ENCODE measurements at places on chromosomes 1 and 21. TPM values are rescaled to one million over a fixed set of nuclear protein-coding genes. Genes with fewer than 3 reads are reported as not detected.

DNA sequence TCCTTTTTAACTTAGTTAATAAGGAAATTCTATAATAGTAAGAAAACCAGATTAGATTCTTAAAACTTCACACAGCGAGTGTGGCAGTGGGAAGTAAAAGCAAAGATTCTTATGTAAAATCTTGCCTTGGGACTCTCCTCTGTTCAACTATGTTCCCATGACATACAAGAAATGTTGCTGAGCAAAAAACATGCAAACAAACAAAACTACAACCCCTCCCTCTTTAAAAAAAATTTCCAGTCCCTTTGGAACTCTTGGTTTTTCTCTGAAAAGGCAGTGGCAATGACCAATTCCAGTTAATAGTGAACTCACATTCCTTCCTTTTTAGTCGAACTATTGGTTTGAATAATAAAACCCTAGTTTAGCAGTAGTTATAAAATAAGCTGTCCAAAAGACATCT lies 453.1 kb upstream of the ZRANB2 start:
- H3K27ac ChIP-seq: no peak overlapping the region
- no peak for DNase-seq

DNA sequence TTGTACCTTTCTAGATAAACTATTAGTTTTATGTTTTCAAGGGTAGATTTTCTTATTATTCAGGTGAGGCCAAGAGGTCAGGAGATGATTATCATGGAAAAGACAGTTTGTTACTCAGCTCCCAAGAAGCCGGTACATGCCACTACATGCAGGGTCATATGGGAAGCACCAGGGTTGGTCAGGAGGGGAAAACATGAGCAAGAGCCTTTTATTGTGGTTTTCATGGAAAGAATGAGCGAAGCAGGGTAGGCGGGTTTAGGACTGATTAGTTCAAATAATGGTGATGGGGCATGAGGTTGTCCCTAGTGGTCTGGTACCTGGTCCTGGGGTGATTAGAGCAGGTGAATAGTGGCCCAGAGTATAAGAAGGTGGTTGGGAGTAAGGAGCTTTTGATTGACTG lies 189.9 kb downstream of the APP start:
- H3K4me1 ChIP-seq: no peaks in the 10 kb centered on the region
- H3K27me3 ChIP-seq: no peaks in the 10 kb centered on the region
- H3K36me3 ChIP-seq: peaks cover 92% of the 10 kb centered on the region
- H3K27ac ChIP-seq: no peak overlapping the region
- DNase-seq: no peak
- no peak overlapping the region for H3K4me3 ChIP-seq

DNA sequence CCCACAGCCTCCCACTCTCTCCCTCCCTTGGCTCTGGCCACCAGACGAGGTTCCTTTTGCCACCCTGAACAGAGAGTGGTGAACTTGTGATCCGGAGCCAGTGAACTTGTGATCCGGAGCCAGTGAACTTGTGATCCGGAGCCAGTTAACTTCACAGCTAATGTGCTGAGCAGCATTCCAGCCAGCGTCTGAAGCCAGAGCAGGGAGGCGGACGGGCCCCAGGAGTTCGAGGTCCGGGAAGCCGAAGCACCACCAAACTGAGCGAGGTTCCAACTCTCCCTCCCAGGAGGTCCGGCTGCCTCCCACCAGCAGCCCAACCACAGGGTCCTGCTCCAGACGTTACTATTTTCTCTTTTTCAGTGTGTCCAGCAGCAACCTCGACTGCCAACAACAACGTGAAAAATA lies 85.8 kb downstream of the SYF2 start:
- no peaks in the 10 kb centered on the region for H3K27me3 ChIP-seq
- DNase-seq: no peak
- H3K4me3 ChIP-seq: no peak overlapping the region
- H3K27ac ChIP-seq: no peak overlapping the region

- no peaks in the 10 kb centered on the region for H3K4me1 ChIP-seq
- no peaks in the 10 kb centered on the region for H3K27me3 ChIP-seq
- H3K4me3 ChIP-seq: no peak overlapping the region
- peak; percentile 56 for DNase-seq
- no peaks in the 10 kb centered on the region for H3K36me3 ChIP-seq
- H3K27ac ChIP-seq: peak overlapping the region; percentile 76
Measured at GRCh38 chr1:6275826-6276782, 15.2 kb upstream of the GPR153 start.

DNA sequence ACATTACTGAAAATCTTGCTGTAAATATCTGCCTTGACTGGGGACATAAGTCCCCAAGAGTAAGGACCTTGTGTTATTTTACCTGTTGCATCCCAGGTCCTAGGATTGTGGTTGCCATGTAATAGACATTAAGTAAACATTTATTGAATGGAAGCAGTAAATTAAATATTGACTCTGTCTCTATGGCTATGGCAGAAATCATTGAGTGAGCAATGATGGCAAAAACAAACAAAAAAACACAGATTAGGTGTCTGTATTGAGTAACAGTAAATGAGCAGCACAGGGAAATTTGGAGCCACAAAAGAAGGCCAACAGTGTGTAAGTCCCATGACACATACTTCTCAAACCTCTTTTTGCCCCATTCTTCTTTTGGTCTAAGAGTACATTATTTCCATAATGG lies 240.4 kb downstream of the NFIA start:
- no peak for DNase-seq
- no peaks in the 10 kb centered on the region for H3K36me3 ChIP-seq
- H3K4me1 ChIP-seq: peaks cover 6% of the 10 kb centered on the region
- H3K4me3 ChIP-seq: no peak overlapping the region
- no peak overlapping the region for H3K27ac ChIP-seq
- H3K27me3 ChIP-seq: no peaks in the 10 kb centered on the region

GRCh38 chr1:109255097-109255651 lies 5.8 kb downstream of the CELSR2 start:
- H3K4me3 ChIP-seq: no peak overlapping the region
- peaks cover 15% of the 10 kb centered on the region for H3K4me1 ChIP-seq
- DNase-seq: peak; percentile 71
- H3K27me3 ChIP-seq: peaks cover 15% of the 10 kb centered on the region
- no peaks in the 10 kb centered on the region for H3K36me3 ChIP-seq

DNA sequence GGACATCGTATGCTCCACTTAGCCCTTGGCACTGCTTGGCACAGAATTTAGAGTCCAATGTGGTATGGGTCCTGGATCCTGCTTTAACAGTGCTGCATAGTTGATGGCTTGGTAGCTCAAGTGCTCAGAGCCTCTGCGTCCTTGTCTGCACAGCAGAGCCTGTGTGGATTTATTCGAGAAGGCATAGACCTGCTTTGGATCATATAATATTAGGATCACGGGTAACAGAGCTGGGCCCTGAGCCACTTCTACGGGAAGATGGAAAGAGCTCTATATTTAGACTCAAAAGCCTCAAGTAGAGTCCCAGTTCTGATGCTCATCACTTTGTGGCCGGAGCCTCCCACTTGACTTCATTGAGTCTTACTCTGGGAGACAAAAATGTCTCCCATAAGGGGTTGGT lies 164.4 kb upstream of the EDN2 start:
- no peaks in the 10 kb centered on the region for H3K27me3 ChIP-seq
- no peak overlapping the region for H3K4me3 ChIP-seq
- H3K36me3 ChIP-seq: no peaks in the 10 kb centered on the region
- H3K4me1 ChIP-seq: no peaks in the 10 kb centered on the region

- H3K4me3 ChIP-seq: no peak overlapping the region
- DNase-seq: no peak
- H3K27ac ChIP-seq: no peak overlapping the region
- H3K27me3 ChIP-seq: no peaks in the 10 kb centered on the region
- no peaks in the 10 kb centered on the region for H3K4me1 ChIP-seq
Measured at GRCh38 chr1:168626326-168626725, 49.9 kb downstream of the XCL1 start.

DNA sequence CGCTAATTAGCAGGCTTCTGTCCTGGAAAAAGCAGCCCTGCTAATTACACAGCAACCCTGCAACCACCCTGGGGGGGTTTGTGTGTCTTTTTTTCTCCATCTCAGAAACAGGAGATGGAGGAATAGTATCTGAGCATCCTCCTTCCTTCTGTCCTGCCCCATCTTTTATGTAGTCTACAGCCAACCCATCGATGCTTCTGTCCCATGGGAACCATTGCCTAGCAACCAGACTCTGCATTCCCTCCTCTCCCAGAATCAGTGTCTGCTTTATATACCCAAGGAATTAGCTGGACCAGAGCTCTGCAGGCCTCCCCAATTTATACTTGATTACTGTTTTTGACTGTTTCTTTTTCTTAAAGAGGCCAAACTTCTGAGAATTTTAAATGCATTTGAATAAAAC lies 35.1 kb downstream of the LRRC38 start:
- DNase-seq: no peak
- H3K4me3 ChIP-seq: no peak overlapping the region
- no peak overlapping the region for H3K27ac ChIP-seq
- no peaks in the 10 kb centered on the region for H3K36me3 ChIP-seq

- no peak overlapping the region for H3K4me3 ChIP-seq
- no peak overlapping the region for H3K27ac ChIP-seq
- no peak for DNase-seq
- H3K27me3 ChIP-seq: no peaks in the 10 kb centered on the region
- peaks cover 12% of the 10 kb centered on the region for H3K36me3 ChIP-seq
Measured at GRCh38 chr1:117512728-117513321, 93.0 kb upstream of the TENT5C start.

GRCh38 chr21:39110431-39110830 lies 72.8 kb downstream of the PSMG1 start:
- DNase-seq: no peak
- no peaks in the 10 kb centered on the region for H3K36me3 ChIP-seq
- no peak overlapping the region for H3K4me3 ChIP-seq
- H3K4me1 ChIP-seq: no peaks in the 10 kb centered on the region

DNA sequence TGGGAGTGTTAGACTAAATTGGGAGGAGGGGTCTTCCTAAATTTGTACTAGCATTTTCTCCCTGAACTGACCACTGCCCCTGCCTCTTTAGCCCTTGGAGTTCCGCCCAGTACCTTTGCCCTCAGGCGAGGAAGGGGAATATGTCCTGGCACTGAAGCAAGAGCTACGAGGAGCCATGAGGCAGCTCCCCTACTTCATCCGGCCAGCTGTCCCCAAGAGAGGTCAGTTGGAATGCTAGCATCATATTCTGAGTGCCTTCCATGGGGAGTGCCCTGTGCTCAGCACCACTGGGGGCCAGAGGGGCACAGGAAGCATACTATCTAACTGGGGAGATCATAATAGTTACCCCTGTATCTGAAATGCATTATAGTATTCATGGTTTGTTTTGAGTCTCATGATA lies 10.7 kb downstream of the POLR3GL start:
- peak; percentile 17 for DNase-seq
- H3K36me3 ChIP-seq: no peaks in the 10 kb centered on the region
- H3K27me3 ChIP-seq: no peaks in the 10 kb centered on the region
- H3K27ac ChIP-seq: no peak overlapping the region
- H3K4me3 ChIP-seq: no peak overlapping the region
- H3K4me1 ChIP-seq: peaks cover 6% of the 10 kb centered on the region

DNA sequence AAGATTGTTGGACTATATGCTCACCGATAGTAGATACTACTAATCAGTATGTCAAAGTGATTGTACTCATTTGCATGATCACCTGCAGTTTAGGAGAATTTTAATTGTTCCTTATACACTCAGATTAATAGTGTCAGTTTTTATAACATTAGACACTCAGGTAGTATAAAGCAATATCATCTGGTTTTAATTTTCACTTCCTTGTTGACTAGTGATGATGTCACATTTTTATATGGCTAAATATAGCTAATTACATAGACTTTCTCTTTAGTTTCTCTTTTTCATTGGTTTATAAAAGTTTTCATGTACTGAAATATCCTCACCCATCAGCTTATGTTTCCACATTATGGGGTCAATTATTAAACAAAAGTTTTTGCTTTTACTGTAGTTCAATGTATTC lies 1332.4 kb upstream of the ADGRL2 start:
- H3K4me3 ChIP-seq: no peak overlapping the region
- DNase-seq: no peak
- no peaks in the 10 kb centered on the region for H3K27me3 ChIP-seq
- H3K4me1 ChIP-seq: no peaks in the 10 kb centered on the region
- H3K36me3 ChIP-seq: no peaks in the 10 kb centered on the region

DNA sequence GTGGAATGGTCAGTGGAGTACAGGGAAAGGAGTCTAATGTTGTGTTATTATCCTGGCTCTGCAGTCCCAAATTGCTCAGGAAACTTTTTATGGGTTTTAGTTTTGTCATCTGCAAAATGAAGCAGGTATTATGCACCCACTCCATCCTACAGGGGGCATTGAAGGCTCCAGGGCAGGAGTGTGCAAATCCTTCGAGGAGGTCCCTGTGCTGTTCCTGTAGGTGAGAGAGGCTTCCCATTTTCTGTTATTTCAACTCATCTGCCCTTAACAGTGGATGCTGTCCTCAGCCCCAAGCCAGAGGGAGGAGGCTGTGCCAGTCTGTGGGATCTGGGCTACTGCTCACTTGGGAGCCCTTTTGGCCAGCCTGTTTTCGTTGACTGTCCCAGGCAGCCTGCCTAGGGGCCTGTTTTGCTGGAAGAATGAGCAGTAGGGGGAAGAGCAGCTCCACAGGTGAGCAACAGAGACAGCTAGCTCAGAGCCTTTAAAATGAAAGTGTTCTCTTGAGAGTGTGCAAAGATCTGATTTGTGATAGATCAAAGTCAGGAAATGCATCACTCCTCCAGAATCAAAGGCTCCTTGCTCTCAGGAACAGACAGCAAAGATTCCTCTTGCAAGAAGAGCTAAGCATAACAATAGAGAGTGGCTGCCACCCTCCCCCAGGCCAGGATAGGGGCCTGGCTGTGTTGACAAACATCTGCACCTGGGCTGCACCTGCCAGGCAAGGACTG lies 317.6 kb upstream of the PROX1 start:
- H3K4me3 ChIP-seq: no peak overlapping the region
- no peaks in the 10 kb centered on the region for H3K36me3 ChIP-seq
- H3K27ac ChIP-seq: no peak overlapping the region
- H3K4me1 ChIP-seq: peaks cover 3% of the 10 kb centered on the region

GRCh38 chr21:34693192-34693810 lies 24.5 kb downstream of the CLIC6 start:
- no peak overlapping the region for H3K27ac ChIP-seq
- peaks cover 7% of the 10 kb centered on the region for H3K27me3 ChIP-seq
- DNase-seq: peak; percentile 69
- H3K36me3 ChIP-seq: no peaks in the 10 kb centered on the region
- H3K4me3 ChIP-seq: no peak overlapping the region
- peaks cover 2% of the 10 kb centered on the region for H3K4me1 ChIP-seq

TFF2 gene
- total RNA-seq: not detected

NCAM2 gene
- 0.77 TPM for total RNA-seq

ADORA1 gene
- total RNA-seq: 2.0 TPM

SEMA6C gene
- 23.3 TPM for total RNA-seq

ARMH1 gene
- 4.6 TPM for total RNA-seq

TPTE gene
- total RNA-seq: not detected

NGF gene
- 0.26 TPM for total RNA-seq

SUCO gene
- total RNA-seq: 62.2 TPM
